ENCODE measurements at places on chromosomes 7 and 10. TPM values are rescaled to one million over a fixed set of nuclear protein-coding genes. Genes with fewer than 3 reads are reported as not detected.

CBX3 gene
- total RNA-seq = 246 TPM

OPALIN gene
- total RNA-seq = not detected

PTPN20 gene
- total RNA-seq = 0.78 TPM

GALNT17 gene
- total RNA-seq = 0.30 TPM

SLC26A3 gene
- 0.37 TPM for total RNA-seq

TMEM213 gene
- not detected for total RNA-seq

PRKAR2B gene
- 0.60 TPM for total RNA-seq

ANLN gene
- 2.4 TPM for total RNA-seq

LRRC18 gene
- total RNA-seq = not detected

COBL gene
- total RNA-seq = not detected

CYREN gene
- 58.7 TPM for total RNA-seq

PARD3 gene
- total RNA-seq = 0.37 TPM

ARID5B gene
- 83.7 TPM for total RNA-seq

IRF5 gene
- total RNA-seq = 4.2 TPM

NUTM2E gene
- total RNA-seq = 0.19 TPM

GRM3 gene
- not detected for total RNA-seq

SRGN gene
- total RNA-seq = 725 TPM

LIPK gene
- total RNA-seq = not detected

HMX3 gene
- total RNA-seq = not detected

CASD1 gene
- 15.0 TPM for total RNA-seq

TBL2 gene
- total RNA-seq = 42.1 TPM

VWC2 gene
- not detected for total RNA-seq

PAX4 gene
- total RNA-seq = not detected

FEZF1 gene
- not detected for total RNA-seq

SLC39A12 gene
- not detected for total RNA-seq

FZD1 gene
- total RNA-seq = 0.56 TPM

TACR2 gene
- not detected for total RNA-seq

ADAMTS14 gene
- 0.15 TPM for total RNA-seq

TMEM229A gene
- not detected for total RNA-seq

CYP3A7 gene
- not detected for total RNA-seq

TMEM168 gene
- 16.6 TPM for total RNA-seq
